Caki2 (cell line): ENCODE measurements at places on chromosomes 3 and 15. TPM values are rescaled to one million over a fixed set of nuclear protein-coding genes. Genes with fewer than 3 reads are reported as not detected.

Gene AP3B2
- total RNA-seq: 5.3 and 6.7 TPM in 2 replicates

Gene TERC
- total RNA-seq: 158 and 246 TPM in 2 replicates

Gene KLHL40
- not detected in 2 replicates for total RNA-seq

Gene TIMP4
- total RNA-seq: 9.8 and 10.5 TPM in 2 replicates

Gene ADAMTS9
- total RNA-seq: 5.7 and 9.1 TPM in 2 replicates

Gene FGF7
- not detected in 2 replicates for total RNA-seq

Gene IL17RC
- 24.5 and 51.8 TPM in 2 replicates for total RNA-seq

Gene MED12L
- 0.24 TPM in 1 of 2 replicates, not detected in the other for total RNA-seq

Gene FBXW12
- total RNA-seq: not detected in 2 replicates

Gene RFX7
- 0.98 and 2.4 TPM in 2 replicates for total RNA-seq

Gene ALG3
- total RNA-seq: 33.2 and 41.5 TPM in 2 replicates

Gene ADGRG7
- not detected in 2 replicates for total RNA-seq

Gene CASR
- not detected in 2 replicates for total RNA-seq

Gene CTXND1
- not detected in 2 replicates for total RNA-seq

Gene CGNL1
- 0.49 and 0.84 TPM in 2 replicates for total RNA-seq

Gene CACNA2D2
- total RNA-seq: 0.03 TPM in 2 replicates

Gene THBS1
- total RNA-seq: 63.4 and 128 TPM in 2 replicates

Gene SLC24A1
- 7.8 and 15.7 TPM in 2 replicates for total RNA-seq

Gene GPR160
- 66.6 and 105 TPM in 2 replicates for total RNA-seq
